ENCODE measurements at places on chromosomes 7 and 10.

DNA sequence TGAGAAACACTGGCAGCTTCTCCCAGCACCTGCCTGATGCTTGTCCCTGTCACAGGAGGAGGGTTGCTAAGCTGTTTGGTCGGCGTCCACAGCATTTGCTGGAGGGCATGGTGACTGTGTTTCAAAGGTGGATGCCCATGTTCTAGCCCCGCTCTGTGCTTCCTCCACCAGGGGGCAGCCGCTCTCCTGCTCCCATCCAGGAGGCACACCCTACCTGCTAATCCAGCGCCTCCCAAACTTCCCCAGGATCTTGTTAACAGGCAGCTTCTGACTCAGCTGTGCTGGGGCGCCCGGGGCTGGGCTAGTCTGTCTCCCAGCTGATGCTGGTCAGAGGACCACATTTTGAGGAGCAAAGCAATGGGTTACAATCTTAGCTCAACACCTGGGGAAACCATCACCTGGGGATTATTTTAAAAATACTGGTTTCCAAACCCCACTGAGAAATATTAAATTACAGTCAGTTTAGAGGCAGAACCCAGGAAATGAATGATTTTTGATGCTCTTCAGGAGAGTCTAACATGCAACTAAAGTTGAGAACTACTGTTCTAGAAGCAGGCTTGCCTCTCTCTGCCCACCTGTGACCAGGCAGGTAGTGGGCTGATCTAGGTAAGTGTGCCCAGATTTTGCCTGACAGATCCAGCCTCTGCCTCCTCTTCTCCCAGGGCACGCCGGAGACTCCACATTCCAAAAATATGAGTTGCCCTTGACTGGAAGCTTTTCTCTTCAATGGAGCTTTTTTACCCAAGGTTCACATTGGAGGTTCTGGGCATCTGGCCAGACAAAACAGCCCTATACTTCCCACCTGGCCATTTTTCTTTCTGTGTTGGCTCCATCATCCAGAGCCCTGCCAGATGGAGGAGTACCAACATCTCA lies 92.7 kb upstream of the GPR26 start:
- peak; percentile 14 for DNase-seq

GRCh38 chr10:73887294-73888039 lies 13.1 kb upstream of the CAMK2G start:
- no peak for DNase-seq

GRCh38 chr7:74343281-74344131 lies 54.3 kb downstream of the CLIP2 start:
- DNase-seq: no peak

DNA sequence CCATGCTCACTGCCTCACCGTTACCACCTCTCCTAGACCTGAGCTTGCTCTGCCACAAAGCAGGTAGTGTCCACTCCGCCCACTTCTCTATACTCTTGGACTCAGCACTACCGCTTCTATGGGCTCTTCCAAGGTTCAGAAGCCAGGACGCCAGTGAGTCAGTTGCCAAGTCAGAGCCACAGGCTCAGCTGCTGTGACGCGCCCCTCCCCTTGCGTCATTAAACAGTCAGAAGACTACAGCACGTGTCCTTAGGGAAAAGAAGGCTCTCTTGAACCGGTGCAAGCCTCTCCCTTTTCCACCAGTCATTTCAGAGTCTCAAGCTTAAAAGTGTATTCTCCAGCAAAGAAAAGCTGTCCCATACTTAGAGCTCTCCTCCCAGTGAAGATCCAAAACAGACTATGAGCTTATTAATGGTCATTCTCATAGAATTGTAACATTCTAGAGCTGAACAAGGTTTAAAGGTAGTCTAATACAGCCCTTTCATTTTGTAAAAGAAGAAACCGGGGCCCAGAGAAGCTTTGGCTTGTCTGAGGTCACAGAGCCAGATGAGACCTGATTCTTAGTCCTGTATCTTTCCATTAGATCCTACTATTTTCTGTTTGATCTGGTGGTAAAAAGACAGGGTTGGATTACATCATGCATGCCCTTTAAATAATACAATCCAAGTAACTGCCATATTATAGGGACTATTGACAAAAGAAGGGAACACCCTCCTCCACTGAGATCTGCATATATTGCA lies 40.9 kb upstream of the MET start:
- DNase-seq: no peak

DNA sequence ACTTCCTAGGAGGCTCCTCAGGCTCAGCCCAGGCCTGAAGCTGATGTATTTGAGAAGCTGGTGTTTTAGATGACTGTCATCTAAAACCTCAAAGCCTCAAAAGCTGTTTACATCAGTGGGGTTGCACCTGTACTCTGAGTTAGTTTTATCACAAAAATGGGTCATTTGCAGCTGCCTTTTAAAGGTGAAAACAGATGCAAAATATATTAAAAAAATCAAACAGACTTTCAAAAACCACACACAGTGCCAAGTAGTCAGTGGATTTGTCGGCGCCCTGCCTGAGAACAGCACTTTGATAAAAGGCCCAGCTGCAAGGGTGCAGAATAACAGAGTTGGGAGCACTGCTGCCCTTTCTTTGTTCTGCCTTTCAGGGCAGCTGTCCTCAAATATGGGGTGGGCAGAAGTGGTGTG lies 103.0 kb downstream of the VOPP1 start:
- DNase-seq: no peak

DNA sequence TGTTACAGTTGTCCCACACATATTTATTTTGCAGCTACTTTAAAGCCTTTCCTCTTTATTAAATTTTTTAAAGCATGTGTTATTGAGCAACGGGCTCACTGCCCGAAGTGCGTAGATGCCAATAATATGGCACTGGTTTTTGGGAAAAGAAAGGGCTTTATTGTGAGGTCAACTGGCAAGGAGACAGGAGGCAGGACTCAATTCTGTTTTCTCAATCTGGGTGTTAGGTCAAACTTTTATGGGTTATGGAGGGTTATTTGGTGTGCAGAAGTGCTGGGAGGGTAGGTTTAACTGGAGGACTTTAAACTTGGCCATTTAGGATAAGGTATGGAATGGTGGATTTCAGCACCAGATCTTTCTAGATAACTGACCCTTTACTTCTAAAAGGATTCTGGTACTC lies 183.6 kb downstream of the LRRC4 start:
- DNase-seq: no peak

DNA sequence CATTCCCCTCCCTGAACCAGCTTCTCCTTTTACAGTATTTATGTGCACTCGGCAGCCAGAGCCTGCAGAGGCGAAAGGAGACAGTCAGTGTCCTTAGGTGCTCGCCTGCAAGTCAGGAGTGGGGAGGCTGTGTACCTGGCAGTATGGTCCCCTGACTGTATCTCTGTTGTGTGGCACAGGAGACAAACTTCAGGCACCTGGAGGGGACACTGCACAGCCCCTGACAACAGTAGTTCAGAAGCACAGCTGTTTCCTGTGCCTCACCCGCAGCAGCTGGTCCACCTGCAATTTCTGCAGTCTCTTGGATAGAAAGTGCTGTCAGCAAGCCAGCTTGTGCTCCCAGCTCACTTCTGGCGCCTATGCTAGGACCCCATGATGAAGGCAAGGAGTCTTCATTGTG lies 73.4 kb upstream of the LAMB4 start:
- no peak for DNase-seq

- no peak for DNase-seq
Observed at GRCh38 chr10:35328404-35329037, 7.8 kb upstream of the CCNY start.
